ENCODE measurements at places on chromosomes 2 and 18. TPM values are rescaled to one million over a fixed set of nuclear protein-coding genes. Genes with fewer than 3 reads are reported as not detected.

Gene PROM2
- total RNA-seq = 41.6 TPM

Gene SERPINB12
- total RNA-seq = 1.4 TPM

Gene CAPN14
- total RNA-seq = 35.1 TPM

Gene GKN2
- not detected for total RNA-seq

Gene CAVIN2
- 2.8 TPM for total RNA-seq

Gene KCNK3
- not detected for total RNA-seq

Gene KCNG2
- not detected for total RNA-seq

Gene HTRA2
- total RNA-seq = 29.1 TPM

Gene MREG
- 28.8 TPM for total RNA-seq

Gene IL1B
- total RNA-seq = 41.0 TPM

Gene CD8B2
- not detected for total RNA-seq

Gene CNGA3
- under 0.01 TPM for total RNA-seq

GRCh38 chr2:120961396-120961795, 225.7 kb downstream of the GLI2 start:
- no peak for DNase-seq

DNA sequence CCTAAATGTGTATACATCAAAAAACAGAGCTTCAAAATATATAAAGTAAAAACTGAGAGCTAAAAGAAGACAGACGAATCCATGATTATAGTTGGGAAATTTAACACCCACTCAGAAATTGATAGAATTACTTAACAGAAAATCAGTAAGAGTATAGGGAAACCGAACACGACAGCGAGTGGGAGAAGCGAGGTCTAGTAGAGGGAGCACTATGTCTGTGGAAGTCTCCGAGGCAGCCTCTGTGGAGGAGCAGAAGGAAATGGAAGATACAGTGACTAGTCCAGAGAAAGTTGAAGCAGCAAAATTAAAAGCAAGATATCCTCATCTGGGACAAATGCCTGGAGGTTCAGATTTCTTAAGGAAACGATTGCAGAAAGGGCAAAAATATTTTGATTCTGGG, 38.8 kb downstream of the NMS start:
- DNase-seq = no peak

DNA sequence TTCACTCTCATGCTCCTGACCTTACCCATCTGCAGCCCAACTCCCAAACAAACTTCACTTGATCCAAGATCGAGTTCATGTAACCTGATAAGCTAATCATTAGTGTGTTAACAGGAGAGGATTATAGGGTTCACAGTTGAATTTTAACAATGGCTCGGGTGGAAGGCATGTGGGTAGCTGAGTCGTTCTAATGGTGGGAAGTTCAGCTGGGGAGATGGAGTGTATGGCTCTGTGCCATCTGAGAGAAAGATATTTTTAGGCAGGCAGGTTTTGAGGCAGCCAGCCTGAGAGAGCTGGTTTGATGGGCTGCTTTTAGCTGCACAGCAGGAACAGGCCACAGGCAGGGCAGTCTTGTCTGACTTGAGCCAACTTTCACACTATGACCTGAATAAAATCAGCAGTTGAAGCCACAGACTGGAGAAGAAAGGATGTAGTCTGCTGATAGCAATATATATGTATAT, 17.7 kb upstream of the NFE2L2 start:
- DNase-seq = no peak

DNA sequence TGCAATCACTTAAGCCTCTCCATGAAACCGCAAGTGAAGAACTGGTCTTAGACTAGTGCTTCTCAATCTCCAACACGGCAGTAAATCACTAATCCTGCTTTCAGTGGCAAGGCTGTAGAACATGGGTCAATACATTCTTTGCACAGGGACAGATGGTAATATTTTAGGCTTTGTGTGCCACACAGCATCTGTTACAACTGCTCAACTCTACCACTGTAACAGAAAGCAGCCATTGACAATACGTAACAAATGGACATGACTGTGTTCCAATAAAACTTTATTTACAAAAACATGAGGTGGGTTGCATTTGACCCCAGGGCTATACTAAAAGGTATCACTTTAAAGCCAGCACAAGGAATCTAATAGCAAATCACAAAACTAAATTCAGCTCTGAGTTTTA, 51.1 kb downstream of the RNF152 start:
- no peak for DNase-seq

- peak; percentile 86 for DNase-seq
Measured at GRCh38 chr2:28895189-28895893, 874 bp downstream of the WDR43 start.

DNA sequence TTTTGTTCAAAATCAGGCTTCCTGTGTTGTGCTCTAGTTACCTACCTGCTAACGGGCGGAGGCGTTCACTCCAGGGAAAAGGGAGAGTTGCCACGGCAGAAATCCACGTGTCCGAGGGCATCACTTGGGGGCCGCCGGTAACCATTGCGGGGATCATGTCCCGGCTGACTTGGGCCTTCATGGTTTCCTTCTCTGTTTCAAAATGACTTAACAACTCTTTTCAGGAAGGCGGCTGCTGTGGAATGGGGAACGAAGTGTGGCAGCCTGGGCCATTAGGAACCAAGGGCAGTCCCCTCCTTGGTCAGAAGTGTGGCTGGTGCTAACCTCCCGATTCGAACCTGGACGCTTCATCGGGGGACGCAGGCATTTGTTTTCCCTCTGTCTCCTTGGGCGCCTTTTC, 56.8 kb downstream of the INPP5D start:
- no peak for DNase-seq

DNA sequence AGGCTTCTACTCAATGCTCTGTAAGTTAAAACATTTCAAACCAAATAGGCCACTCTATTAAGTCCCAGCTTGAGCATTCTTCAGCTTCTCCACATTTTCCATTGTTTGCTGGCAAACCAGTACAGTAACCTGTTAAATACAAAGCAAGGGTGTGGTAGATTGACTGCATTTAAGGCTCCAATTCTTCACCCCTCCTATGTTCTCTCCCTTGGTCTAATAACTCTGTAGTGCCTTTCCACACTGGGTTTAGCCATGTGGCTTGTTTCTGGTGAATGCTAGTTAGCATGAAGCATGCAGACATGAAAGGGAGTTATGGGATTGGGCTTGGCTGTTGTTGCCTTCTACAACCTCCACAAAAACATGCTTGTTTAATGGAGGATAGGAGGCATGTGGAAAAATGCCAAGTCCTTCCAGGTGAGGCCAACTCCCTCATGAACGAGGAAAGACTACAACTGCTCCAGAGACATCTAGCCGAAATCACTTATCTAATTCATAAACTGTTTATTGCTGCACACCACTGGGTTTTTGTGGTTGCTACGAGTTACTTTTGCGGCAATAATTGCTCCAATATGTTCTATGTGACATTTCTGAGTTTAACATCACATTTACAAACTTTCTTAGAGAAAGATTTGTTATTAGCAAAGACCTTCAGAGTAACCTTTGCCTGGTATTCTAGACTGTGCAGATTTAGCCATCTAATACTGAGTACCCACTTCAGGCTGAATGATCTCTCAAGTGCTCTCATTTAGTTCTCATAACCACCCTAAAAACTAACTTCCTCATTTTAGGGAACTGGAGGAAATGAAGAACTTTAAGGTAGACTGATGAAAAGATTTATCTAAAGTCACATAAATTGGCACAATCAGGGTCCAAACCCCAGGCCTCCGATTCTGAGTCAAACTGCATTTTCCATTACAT, 104.0 kb downstream of the SMAD2 start:
- no peak for DNase-seq

- DNase-seq = no peak
Measured at GRCh38 chr2:215479536-215480240, 43.8 kb upstream of the FN1 start.

DNA sequence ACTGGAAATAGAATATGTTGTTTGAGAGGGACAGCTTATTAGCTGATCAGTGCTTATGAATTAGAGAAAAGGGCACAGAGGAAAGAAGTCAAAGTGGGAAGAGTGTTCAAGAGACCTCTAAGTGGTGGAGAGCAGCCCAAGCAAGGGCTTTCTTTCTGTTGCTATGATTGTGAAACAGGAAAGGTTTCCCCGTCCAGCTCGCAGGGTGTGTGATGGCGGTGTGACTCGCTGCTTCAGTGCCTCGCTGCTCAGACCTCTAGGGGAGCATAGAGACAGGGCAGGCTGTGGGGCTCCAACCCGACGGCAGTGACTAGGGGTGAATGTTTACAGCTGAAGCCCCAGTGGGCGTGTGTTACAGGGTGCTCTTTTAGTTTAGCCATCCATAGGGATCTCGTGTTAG, 166.5 kb upstream of the COPS8 start:
- peak; percentile 72 for DNase-seq

DNA sequence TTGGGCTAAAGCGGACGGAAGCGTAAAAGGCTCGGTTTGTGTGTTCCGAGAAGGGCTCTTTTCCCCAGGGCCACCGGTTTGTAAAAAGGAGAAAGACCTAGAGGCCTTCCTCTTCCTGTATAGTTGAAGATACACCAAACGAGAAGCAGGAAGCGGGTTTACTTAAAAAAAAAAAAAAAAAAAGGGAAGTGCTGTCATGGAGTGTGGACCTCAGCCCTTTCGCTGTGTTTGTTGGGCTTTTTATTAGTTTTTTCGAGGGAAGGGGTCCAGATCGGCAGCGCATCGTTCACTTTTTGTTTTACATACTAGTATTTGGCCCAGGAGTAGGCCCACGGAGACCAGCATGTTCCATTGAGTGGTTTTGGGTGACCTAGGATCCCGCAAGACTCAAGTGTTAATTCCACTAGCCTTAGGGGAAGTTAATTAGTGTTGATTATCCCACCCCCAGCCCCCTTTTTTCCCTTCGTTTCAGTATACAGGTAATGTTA, 676 bp downstream of the ACTR2 start:
- peak; percentile 44 for DNase-seq

GRCh38 chr18:11072632-11073031, 76.7 kb downstream of the PIEZO2 start:
- DNase-seq = no peak

GRCh38 chr2:97718051-97718882, 4.9 kb downstream of the ZAP70 start:
- DNase-seq = no peak

GRCh38 chr2:60416221-60417008, 137.0 kb downstream of the BCL11A start:
- DNase-seq = peak; percentile 53

DNA sequence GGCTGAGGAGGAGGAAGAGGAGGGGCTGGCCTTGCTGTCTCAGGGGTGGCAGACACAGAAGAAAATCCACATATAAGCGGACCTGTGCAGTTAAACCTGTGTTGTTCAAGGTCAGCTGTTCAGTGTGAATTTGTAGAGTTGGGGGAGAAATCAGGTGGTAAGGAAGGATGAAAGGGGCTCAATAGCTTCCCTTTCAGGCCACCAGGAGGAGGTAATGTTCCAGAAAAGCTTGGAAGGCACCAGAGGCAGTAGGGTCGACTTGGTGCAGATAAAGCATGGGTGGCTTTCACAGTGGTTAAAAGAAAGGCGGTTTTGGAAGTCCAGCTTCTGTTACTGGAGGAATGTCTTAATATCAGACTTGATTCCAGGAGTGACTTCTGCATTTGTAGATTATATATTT, 167.4 kb downstream of the THSD7B start:
- peak; percentile 17 for DNase-seq

DNA sequence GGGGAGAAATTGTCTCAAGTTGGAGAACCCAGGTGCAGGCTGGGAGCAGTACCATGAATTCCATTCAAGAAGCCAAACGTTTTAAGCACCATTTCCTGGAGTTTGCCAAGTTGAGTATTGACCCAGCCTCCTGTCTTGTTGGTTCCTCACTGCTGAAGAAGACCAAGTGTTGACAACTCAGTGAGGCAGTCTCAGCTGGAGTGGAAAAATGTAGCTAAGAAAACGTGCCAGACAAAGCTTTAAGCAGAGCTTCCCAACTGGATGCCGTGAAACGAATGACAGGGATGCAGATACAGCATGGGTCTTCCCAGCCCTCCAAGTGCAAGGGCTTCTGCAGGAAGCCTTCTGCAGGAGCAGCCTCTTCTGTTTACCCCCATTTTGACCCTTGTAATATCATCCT, 778 bp upstream of the INPP1 start:
- no peak for DNase-seq

- no peak for DNase-seq
Measured at GRCh38 chr2:230995821-230996220, at the start of gene SPATA3. SPATA3 (plus strand) TSS chr2:230996121; CDS start chr2:230996234, 113 bp downstream.

DNA sequence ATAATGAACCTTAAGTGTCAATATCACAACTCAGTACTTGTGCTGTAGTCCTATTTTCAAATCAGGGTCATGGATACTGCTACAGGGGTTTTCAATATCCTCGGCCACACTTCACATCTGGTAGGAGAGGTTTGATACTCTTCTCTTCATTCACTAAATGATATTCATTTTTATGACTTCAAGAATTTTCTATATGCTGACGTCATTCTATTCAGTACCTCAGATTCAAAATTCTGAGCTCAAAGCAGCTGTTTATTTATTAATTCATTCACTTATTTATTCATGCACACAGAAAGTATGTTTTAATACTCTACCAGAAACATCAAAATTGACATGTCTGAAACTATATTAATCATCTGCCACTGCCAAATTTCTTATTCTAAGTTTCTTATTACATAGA, 866.9 kb upstream of the LRRTM1 start:
- DNase-seq = no peak

DNA sequence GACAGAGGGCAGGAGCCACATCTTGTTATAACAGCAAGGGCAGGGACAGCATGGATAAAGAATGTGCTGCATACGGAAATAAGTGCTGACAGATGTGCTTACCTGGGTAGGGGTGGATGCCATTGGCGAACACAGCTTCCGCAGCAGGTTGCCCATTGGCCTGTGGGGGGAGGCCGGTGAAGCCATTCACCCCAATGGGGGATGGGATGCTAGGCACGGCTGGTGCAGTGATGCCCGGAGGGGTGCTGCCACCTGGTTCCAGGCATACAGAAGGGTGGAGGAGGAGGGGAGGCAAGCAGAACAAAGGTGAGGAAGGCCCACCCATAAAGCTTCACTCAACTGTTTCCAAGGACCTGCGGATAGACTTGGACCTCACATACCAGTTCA, 294.9 kb downstream of the CELF4 start:
- DNase-seq = no peak

GRCh38 chr2:6301426-6301825, 564.3 kb downstream of the CMPK2 start:
- no peak for DNase-seq

- DNase-seq = peak; percentile 44
Measured at GRCh38 chr18:51211552-51211951, 14.1 kb upstream of the MEX3C start.

DNA sequence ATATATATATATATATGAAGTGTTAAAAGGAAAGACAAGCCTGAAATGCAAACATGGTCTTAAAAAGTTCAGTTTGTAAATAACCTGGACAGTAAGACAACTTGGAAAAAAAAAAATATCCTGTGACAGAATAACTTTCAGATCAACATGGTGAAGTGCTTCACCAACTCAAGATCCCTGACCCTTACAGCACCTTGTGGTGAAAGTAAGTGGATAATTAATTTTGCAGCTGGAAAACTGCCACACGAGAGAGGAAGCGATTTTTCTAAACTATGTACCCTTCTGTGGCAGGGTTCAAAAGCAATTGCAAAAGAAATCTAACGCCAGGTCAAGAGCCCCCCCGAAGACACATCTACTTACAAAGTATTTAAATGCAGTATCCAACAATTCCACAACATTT, 95.8 kb downstream of the PAX3 start:
- DNase-seq = no peak
